ENCODE measurements at places on chromosomes 4 and X. TPM values are rescaled to one million over a fixed set of nuclear protein-coding genes. Genes with fewer than 3 reads are reported as not detected.

The SPANXN4 gene
- not detected for total RNA-seq

The RTL3 gene
- total RNA-seq, result not detected

The ATP7A gene
- 8.2 TPM for total RNA-seq

The GLRB gene
- not detected for total RNA-seq

The MAGEA8 gene
- not detected for total RNA-seq

The XPNPEP2 gene
- 0.07 TPM for total RNA-seq

The SHROOM4 gene
- not detected for total RNA-seq

The RAI2 gene
- total RNA-seq, result not detected

The DNAAF6 gene
- total RNA-seq, result not detected

The PLAC1 gene
- total RNA-seq, result not detected

The MAGEA6 gene
- total RNA-seq, result not detected

The TMEM150C gene
- not detected for total RNA-seq

The SMIM10 gene
- 1.3 TPM for total RNA-seq

The STPG2 gene
- 0.37 TPM for total RNA-seq

All from activated B cell treated with CpG ODN at 0.5 μM for 24 hours (primary cell).